ENCODE measurements at places on chromosomes 2 and 18.

GRCh38 chr2:165902934-165903333 lies 50.6 kb downstream of the TTC21B start:
- peak; percentile 20 for DNase-seq

- no peak for DNase-seq
Measured at GRCh38 chr2:607709-608108, 69.5 kb downstream of the TMEM18 start.

- no peak for DNase-seq
Measured at GRCh38 chr2:60106836-60107529, 446.5 kb downstream of the BCL11A start.

DNA sequence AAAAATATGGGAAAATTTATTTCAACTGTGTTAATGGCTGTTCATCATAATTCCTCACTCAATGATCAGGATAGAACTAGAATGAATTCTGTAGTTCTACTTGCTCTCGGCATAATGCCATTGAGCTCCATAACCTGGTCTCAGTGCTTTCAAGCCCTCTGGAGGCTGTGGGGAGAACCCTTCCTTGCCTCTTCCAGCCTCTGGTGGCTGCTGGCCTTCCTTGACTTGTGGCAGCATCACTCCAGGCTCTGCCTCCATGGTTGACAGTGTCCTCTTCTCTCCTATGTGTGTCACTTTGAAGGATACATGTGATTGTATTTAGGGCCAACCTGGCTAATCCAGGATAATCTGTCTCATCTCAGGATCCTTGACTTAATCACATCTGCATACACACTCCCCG lies 26.9 kb upstream of the CABYR start:
- no peak for DNase-seq

DNA sequence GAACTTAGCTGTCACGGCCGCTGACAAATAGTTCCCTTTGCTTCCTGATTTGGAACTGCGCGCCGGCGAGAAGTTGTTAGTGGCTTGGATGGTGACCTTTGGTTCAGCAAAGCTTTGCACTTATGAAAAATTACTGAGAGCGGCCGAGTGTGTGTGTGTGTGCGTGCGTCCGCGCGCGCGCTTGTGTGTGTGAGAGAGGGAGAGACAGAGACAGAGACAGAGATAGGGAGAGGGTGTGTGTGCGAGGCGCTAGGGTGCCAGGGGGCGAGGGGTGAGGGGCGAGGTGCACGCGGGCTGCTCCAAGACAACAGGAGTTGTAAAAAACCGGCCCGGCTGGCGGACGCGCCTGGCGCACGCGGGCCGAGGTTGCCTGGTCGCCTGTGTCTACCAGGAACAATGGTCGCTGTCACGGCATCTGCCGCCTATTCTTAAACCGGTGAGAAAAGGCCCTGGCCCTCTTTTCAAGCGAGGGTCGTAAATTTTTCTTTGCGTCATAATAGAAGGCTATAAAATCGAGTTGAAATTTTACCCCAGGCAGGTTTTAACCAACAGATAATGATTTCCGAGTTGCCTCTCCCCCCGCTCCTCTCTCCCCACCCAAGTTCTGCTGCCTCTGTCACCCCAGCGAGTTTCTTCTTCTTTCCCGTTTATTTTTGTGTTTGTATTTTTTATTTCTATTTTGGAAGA lies 535 bp downstream of the HOXD3 start:
- DNase-seq = no peak

GRCh38 chr2:239229545-239230279 lies 171.1 kb downstream of the HDAC4 start:
- DNase-seq = no peak

GRCh38 chr2:152925547-152926448 lies 207.4 kb downstream of the ARL6IP6 start:
- no peak for DNase-seq

DNA sequence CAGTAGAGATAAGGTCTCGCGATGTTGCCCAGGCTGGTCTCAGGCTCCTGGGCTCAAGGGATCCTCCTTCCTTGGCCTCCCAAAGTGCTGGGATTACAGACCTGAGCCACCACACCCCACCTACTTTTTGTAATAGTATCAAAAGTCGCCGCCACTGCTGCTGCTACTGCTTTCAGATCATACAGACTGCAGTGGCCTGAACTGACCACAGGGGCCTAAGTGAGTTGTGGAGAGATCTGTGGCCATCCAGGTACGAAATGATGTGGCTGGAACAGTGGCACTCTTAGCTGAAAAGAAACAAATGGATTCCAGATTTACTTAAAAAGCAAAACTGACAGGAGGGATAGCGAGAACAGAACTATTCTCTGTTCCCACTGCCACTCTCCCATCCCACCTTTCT lies 32.9 kb upstream of the POMC start:
- DNase-seq = no peak

GRCh38 chr2:229371086-229371485 lies 100.0 kb upstream of the PID1 start:
- DNase-seq = no peak

DNA sequence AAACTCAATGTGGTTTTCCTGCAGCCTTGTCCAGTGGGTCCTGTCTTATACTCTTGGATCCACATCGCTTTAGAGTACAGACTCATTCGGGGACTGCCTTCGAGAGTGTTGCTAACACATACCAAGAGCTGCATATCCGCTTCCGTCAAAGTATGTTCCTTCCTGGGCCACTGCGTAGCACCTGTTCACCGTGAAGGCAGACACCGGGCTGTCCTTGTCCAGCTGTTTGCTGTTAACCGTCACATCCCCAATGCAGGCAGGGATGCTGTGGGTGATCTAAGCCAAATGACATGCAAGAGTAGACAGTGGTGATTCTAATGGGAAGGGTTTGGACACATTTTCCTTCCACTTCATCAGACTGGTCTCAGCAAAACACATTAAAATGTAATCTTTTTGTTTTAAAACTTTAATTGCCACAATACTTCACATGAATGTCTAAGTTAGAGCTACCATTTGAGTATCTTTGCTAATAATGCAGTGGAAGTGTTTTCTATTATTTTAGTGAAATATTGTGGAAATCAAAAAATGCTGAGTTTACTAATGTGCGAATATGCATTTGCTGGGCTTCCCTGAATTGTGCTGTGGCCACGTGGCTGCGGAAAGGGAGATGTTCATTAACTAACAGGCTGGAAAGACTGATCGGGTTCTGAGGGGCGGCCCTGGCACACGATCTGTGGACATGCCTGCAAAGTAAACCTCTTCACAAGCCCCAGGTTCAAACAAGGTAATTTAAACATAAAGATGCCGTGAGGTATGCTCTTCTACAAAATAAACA lies 169.1 kb downstream of the LAMA1 start:
- no peak for DNase-seq

DNA sequence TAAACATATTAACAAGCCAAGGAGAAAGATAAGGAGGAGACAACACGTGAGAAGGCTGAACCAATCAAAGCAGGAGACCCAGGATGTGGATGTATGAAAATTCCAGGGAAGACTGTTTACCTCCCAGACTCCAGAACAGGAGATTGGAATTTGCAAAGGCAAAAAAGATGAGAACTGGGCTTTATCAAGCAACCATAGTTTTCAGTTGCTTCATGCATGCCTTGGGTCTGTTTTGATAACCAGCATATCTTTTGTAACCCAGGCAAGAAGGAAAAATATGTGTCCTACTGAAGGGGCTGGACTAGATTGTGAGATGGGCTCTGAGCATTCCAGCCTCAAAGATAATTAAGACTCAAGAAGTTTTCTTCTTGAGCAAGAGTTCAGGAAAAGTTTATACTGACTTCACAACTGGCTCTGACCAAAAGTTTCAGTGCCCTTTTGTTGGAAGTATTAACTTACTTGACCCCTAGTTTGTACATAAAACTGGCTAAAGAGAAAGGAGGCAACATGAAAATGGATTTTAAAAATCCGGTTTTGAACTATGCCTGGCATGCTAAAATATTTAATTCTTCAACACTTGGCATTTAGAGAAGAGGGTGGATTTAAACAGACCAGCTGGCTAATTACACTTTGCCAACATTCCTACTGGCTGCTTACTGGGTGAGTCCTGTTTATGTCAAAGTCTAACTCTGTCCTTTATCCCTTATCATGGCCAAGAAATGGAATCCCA lies 79.3 kb upstream of the CD28 start:
- DNase-seq = no peak

GRCh38 chr2:233807215-233807865 lies 29.2 kb downstream of the MROH2A start:
- DNase-seq = no peak

DNA sequence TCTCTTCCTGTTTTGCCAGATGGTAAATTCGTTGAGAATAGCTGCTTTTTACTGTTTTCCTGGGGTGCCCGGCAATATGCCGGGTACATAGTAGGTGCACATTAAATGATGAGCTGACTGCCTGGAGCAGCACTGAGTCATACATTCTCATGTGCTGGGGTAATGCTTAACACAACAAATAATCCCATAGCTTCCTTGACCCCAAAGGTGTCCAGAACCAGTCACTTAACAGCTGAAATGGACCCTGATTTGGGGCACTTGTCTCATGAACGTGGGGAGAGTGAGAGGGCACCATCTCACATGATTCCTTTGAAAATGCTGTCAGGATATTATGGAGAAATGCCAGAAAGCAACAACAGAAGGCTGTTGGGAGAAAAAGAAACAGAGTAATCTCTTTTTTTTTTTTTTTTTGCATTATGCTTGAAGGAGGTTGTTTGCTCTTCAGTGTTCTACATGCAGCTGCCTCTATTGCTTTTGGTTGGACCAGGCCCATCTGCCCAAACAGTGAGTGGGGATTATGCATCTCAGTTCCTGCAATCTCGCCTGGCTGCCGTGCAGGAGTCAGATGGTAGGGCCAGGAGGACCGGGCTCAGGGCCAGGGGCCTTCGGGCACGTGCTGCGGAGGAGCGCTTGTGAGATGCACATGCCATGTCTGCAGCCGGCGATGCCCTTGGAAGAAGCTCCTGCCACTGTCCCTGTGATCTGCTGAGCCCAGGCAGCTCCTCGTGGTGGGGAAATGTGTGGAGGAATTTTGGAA lies 162.1 kb downstream of the SH3RF3 start:
- no peak for DNase-seq

DNA sequence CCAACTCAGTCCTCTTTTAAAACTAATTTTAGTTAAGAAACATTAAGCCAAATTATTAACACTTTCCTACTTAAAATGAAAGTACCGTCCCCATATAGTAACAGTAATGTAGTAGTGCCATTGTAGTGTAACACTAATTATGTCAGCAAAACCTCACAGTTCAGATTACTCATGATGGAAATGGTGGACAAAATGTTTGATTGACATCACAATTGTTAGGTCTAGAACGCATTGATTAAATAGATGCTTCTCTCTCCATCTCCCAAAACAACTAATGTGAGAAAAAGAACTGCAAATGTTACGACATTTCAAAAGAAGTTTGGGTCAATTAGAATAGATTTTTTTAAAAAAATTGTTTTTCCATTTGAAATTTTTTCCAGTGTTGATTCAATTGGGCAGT lies 1.2 kb upstream of the ATF2 start:
- DNase-seq = no peak

DNA sequence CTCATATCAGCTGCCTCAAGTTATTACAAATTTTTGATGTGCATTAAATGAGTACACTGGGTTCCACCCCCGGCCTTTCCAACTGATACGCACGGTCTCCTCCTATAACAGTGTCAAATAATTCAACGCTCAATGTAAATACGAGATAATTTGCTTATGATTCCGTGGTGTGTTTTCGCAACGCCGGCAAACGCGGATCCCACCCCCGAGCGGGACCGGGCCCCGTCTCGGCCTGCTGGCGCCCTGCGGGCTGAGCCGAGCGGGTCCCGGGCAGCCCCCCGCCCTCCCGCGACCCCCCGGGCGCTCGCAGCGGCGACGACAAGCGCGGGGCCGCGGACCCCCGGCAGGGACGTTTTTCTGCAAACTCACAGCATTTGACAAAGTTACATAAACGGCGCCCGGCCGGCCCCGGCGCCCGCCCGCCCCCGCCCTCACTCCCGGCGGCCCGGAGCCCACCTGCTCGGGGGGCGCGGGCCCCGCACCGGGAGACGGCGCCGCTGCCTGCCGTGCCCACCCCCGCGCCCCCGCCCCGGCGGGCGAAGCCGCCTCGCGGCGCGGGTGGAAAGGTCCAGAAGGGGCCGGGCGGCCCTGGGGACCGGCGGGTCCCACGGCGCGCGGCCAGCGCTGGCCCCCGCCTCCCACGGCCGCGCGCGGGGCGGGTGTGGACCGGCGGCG lies 762 bp downstream of the HDAC4 start:
- DNase-seq = peak; percentile 57

DNA sequence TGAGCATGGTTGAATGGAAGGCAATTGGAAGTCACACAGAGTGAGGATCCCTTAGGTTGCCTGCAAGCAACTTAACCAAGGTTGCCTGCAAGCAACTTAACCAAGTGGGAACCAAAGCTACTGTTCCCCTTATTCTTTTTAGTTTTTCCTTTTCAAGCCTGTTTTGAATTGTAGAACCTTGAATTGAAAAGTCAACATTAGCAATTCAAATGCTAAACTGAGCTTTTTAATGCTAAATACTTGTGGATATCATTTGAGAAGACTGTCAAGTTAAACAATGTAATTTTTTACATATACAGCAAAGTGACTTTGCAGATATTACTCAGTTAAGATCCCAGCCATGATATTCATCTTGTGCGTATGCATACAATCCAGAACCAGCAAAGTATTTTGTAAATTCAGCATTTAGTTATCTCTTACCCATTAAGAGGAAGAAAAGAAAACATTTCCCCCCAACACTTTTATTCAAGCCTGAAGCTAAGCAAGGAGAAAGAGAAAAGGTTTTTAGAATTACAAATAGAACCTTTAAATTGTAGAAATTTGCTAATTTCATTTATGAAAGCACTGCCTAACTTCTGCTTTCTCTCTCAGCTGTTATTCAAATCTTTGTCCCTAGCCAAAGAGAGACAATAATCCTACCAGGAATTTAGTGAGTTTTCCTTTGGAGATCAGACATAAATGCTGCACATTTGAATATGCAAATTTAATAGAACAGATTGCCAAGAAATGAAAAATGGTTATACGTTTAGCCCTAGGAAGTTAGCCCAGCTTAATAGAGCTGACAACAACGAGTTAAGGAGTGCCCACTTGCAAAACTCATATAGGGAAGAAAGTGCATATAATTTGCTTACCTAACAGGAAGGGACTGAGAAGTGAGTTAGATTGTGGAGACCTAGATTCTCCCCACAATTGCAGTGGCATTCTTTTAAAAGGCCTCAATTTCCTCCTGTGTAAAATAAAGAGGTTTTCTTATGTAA lies 643.2 kb upstream of the PIK3C3 start:
- no peak for DNase-seq

DNA sequence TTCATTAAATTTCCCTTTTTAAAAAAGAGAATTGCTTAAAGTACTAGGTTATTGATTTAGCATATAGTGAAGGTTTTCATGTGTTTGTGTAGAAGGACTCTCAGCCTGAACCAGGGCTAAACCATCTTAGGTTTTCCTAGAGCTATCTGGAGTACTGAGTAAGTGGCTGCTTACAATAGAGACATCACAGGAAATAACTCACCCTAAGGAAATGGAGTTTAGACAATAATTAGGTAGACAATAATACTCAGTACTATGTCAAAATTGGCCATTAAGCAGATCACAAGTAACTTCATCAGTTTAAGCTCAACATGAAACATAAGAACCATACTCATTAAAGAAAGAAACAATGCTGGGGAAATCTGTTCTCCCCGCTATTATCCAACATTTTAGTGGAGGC lies 240.0 kb downstream of the RND3 start:
- DNase-seq = no peak

Measured in T-helper 2 cell (primary cell).